ENCODE measurements at places on chromosomes 13 and 19. TPM values are rescaled to one million over a fixed set of nuclear protein-coding genes. Genes with fewer than 3 reads are reported as not detected.

GRCh38 chr13:52808842-52809219 lies 39.6 kb downstream of the PCDH8 start:
- no peak for DNase-seq

- DNase-seq: peak; percentile 37
These were observed 169.7 kb downstream of the KLF5 start for GRCh38 chr13:73228546-73228945.

GRCh38 chr19:19559931-19560330 lies 21.9 kb downstream of the CILP2 start:
- DNase-seq: no peak

GRCh38 chr19:34994286-34994642 lies 5.9 kb upstream of the GRAMD1A start:
- DNase-seq: no peak

- DNase-seq: no peak
These were observed 286.1 kb downstream of the KCTD12 start for GRCh38 chr13:76600081-76600480.

DNA sequence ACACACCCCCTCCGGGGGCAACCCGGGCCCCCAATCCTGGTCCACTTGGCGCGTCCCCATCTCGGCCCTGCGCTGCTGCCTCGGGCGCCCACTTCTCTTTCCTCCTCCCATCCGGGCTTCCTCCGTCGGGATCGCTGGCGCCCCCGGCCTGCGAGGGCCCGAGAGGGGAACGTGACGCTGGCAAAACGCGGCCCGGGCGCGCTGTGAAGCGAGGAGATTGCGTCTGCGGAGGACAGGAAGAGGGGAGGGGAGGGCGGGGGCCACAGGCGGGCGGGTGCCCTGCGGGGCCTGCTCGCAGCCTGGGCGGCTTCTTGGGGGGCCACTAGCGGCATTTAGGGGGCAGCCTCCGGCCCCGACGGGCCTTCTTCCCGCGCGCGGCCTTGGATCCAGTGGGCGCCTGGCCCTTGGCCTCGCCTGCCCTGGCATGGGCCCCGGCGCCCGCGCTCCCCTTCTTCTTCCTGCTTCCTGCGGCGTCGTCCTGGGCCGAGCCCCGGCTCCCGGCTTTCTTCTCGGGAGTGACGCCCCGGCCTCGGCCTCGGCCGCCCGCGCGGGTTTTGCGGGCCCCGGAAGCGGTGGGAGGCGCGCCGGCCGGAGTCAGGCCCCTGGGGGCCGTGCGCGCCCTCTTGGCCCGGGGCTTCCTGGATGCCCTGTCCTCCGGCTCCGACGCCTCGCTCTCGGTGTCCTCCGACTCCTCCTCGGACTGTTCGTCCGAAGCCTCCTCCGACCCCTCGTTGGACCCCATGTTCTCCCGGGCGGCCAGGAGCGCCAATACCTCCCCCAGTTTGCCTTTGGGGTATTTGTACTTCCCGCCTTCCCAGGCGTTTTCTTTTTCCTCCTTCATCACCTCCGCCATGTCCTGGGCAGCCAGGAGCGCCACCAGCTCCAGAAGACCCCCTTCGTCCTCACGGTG lies 2.2 kb downstream of the PNMA8B start:
- peak; percentile 60 for DNase-seq

GRCh38 chr13:109426690-109426990 lies 359.7 kb downstream of the IRS2 start:
- DNase-seq: no peak

GRCh38 chr13:113648216-113648610 lies 9.8 kb downstream of the ATP4B start:
- no peak for DNase-seq

- DNase-seq: no peak
These were observed 140.5 kb downstream of the NDFIP2 start for GRCh38 chr13:79621449-79621848.

GRCh38 chr13:50215399-50215798 lies 200.2 kb downstream of the KCNRG start:
- no peak for DNase-seq

DNA sequence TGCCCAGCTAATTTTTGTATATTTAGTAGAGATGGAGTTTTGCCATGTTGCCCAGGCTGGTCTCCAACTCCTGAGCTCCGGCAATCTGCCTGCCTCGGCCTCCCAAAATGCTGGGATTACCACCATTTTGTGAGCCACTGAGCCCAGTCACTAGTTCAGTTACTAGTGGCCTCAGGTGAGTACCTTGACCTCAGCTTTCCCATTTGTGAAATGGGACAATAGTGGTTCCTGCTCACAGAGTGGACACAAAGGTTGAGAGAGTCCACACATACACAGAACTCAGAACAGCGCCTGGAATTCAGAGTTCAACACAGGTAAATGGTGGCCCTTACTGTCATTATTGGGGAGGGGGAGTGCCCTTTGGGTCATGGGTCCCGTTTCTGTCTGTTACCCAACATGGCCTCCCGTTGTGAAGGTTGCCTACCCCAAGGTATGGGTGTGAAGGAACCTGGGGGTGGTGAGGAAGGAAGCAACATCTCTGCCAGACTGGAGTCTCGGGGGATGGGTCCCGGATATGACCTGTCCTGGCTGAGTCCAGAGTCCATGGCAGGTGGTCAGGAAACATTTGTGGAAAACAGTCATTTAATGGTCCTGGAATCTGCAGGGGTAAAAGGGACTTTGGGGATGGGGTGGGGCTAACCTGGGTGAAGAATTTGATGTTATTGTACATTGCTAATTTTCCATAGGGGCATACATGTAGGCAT lies 11.7 kb upstream of the IRGC start:
- no peak for DNase-seq

DNA sequence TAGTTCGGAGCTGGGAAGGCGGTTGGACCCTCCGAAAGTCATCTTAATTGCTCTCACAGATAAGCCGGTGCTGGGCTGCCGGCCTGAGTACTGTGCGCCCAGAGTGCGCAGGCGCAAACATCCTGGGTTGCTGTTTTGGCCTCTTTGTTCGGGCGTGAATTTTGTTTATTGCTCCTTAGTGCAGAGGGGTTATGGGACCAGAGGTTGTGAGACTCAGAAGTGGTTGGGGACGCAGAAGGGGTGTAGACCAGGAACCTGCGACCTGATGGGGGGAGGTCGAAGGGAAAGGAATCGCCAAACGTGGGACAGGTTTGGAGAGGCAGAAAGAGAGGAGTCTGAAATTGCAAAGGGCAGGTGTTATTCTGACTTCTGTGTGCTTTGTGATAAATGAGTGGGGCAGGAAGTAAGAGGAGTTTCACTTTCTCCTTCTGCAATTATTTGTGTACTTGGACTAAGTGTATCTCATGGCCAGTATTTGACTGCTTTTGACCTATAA lies 607 bp upstream of the ZNF566 start:
- DNase-seq: peak; percentile 69

- peak; percentile 4 for DNase-seq
These were observed 532.7 kb upstream of the SPRY2 start for GRCh38 chr13:80873589-80873988.

DNA sequence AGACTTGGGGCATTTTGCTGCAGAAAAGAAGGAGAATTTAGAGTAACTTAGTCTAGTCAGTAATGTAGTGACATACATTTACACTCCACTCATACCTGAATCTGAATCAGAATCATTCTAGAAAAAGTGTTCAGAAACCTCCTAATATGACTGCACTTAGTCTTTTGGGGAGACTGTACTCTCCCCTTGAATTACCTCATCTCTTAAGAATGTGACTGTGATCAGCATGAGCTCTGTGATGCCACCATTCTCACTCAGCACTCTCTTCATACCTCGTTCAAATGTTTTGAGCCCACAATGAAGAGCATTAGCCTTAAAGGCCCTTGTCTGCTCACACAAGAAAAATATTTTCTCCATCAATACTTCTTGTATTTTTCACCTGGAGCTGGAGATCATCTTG lies 229.4 kb downstream of the FGF14 start:
- DNase-seq: no peak

DNA sequence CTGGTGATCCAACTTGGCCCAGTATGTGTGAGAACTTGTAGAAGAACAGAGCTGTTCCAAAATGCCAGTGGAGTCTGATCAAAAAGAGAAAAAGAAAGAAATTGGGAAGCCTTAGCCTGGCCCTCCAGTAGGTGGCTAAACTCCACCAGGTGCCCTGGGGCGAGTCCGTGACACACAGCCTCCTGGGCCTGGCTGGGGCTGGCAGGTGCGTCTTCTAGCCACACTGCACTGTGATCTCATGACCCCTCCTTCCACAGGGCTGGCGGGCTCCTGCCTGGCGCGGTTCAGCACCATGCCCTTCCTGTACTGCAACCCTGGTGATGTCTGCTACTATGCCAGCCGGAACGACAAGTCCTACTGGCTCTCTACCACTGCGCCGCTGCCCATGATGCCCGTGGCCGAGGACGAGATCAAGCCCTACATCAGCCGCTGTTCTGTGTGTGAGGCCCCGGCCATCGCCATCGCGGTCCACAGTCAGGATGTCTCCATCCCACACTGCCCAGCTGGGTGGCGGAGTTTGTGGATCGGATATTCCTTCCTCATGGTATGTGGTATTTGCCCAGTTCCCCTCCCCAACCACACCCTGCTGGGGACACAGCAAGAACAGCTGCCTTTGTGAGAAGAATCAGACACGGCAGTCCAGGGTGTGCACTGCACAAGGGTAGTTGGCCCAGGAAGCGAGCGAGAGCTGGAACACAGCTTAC lies 53.7 kb downstream of the RAB20 start:
- DNase-seq: no peak

DNA sequence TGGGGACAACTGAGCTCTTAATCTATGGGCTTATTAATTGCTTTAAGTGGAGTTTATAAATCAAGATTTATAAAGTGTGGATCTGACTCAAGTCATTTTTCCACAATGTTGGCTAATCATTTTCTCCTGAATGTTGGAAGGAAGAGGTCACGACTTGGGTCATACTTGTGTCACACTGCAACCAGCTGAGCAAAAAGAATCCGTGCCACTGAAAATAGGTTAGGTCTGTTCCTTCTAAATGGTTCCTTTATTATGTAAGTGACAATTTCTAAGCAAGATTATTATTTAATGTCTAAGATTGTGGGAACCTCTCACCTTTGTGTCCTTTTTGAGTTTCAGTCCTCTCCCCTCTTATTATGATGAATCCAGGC lies 178.6 kb downstream of the SHISA2 start:
- no peak for DNase-seq

DNA sequence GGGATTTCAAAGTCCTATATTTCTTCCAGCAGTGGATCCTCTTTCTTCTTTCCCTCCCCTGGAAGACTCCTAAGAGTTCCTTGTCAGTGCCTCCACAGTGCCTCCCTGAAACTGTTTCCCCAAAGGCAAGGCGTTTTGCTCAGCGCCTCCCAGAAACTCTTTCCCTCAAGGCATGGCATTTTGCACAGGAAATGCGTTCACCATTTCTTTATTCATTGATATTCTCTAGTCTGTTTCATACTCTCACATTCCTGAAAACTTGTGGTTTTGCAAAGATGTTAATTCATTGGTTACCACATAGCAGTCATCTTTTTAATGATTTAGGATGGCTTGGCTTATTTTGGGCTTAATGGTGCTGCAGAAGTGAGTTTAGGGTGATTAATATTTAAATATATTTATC lies 177.3 kb upstream of the SLC10A2 start:
- DNase-seq: no peak

GRCh38 chr19:36916991-36917390 lies 859 bp downstream of the ZNF568 start:
- DNase-seq: no peak

- DNase-seq: peak; percentile 27
These were observed 1.8 kb downstream of the ZNF460 start for GRCh38 chr19:57282011-57282643.

DNA sequence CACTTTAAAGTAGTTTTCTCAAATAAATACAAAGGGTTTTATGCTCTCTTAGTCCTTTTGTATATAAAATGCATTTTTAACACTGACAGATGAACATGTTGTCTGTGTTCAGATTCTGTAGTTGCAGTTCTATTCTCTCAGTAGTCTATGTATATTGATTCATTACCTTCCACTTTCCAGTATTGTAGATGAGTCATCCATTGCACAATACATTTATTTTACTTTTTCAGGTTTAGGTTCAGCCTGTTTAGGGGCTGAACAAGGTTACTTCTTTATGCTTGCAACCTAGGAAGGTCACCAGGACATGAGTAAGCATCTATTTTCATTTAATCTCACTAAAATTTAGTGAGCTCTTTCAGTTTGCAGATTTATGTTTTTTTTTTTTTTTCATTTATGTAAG lies 173.6 kb downstream of the NALCN start:
- no peak for DNase-seq

GRCh38 chr19:18776288-18776594 lies 14.9 kb downstream of the COMP start:
- no peak for DNase-seq

GRCh38 chr13:32545083-32545482 lies 6.5 kb upstream of the N4BP2L2 start:
- DNase-seq: no peak

- peak; percentile 92 for DNase-seq
These were observed at the start of gene RAB3D for GRCh38 chr19:11339254-11340098. Gene RAB3D, minus strand, starts transcription at chr19:11339657. Its CDS starts 2,258 bp downstream, at chr19:11337399.

DNA sequence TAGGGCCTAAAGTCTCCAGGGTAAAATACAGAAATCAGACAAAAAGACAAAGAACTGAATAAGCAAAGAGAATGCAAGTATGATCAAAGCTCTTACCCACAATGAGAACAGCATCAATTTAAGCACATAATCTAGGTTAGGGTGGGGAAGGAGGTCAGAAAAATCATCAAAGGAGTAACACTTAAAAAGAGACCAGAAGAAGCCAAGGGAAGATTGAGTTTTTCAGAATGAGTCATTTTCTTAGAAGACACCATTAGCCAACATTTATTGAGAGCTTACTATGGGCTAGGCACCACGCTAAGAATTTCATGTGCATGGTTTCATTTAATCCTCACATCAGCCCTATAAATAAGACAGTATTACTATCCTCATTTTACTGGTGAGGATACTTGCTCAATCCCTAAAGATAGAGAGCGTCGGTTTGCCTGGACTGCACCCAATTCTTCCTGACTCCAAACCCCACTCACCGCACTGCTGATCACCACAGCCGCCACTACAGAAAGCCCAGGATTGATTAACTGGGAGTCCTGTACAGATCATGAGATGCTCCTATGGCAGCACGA lies 1.7 kb upstream of the SHISA2 start:
- DNase-seq: no peak

DNA sequence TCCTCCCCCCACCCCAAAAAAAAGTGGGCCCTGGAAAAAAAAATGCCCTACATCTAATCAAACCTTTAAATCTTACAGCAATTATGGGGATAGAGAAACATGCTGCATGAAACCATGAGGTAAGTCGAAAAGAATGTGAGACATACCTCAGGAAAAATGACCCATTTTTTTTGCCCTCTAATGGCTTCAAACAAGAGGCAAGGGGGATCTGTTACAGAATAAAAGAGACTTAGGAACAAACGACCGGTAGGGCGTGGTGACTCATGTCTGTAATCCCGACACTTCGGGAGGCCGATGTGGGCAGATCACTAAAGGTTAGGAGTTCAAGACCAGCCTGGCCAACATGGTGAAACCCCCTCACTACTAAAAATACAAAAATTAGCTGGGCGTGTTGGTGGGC lies 8.4 kb downstream of the RGL3 start:
- DNase-seq: no peak

FBN3 gene
- not detected for total RNA-seq

NUDT19 gene
- total RNA-seq: 11.9 TPM

SYDE1 gene
- total RNA-seq: 0.67 TPM

PLVAP gene
- total RNA-seq: not detected

LRRC25 gene
- total RNA-seq: not detected

PALM3 gene
- not detected for total RNA-seq

MAP2K7 gene
- 39.8 TPM for total RNA-seq

EMC10 gene
- 29.2 TPM for total RNA-seq

NALCN gene
- not detected for total RNA-seq

SIGLEC12 gene
- total RNA-seq: not detected

SHISA2 gene
- total RNA-seq: 0.69 TPM

CAPN12 gene
- 1.9 TPM for total RNA-seq

All from activated naive CD4-positive, alpha-beta T cell treated with anti-CD3 and anti-CD28 coated beads for 36 hours (primary cell).